ENCODE measurements at places on chromosomes 11 and 22.
A peak's percentile ranks its signal among the peaks of the same experiment; 100 is the strongest.

- no peak for DNase-seq
Measured at GRCh38 chr22:43554694-43555365, 143.0 kb downstream of the MPPED1 start.

DNA sequence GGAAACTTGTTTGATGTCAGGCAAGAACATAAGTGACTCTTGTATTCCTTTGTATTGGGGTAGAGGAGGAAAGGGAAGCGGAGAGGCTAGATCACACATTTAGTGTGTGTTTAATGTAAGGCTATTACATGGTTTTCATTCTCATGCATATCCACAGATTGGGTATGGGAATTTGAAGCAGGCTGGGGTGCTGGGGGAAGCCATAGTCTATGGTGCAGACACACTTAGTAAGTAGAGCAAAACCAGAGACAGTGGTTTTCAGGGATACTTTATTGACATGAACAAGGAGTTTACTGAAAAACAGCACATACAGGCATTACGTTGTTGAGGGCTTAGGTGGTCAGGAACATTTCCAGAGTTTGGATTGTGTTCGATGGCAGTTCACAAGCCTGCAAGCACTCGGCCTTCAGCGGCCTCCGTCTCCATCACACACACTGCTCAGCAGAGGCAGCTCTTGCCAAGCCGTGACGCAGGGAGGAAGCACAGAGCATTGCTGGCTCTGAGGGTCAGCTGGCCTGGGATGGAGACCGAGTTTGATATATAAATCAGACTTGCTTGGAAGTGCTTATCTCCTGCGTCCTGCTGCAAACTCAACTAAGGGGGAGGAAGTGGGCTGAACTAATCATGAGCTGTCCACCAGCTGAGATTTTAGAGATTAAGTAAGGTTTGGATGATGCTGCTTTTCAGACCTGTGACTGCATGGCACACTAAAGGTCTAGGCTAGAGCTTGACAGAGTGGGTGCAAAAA, 25.3 kb downstream of the SCN3B start:
- no peak for DNase-seq

DNA sequence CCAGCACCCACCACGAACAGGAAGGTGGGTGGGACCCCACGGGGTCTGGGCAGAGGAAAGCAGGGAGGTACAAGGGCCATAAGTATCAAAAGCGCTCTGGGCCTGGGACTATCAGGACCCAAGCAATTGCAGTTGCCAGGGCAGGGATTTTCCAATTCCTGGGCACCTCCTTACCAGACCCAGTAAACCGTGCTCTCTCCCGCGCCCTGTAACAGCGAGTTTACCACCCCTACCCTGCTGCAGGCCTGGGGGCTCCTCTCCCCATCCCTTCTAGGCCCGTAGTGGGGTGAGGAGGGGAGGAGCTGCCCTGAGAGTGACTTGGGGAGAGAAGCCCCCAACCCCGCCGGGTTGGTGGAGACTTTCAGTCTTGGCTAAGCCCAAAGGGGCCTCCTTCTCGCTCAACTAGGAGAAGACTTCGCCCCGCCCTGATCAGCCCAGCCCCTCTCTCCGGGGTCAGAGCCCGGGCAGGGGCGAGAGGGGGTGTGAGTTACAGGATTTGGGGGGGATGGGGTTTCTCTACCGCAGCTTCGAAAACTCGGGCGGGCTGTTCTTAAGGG, 5.4 kb downstream of the PAX6 start:
- DNase-seq: no peak

DNA sequence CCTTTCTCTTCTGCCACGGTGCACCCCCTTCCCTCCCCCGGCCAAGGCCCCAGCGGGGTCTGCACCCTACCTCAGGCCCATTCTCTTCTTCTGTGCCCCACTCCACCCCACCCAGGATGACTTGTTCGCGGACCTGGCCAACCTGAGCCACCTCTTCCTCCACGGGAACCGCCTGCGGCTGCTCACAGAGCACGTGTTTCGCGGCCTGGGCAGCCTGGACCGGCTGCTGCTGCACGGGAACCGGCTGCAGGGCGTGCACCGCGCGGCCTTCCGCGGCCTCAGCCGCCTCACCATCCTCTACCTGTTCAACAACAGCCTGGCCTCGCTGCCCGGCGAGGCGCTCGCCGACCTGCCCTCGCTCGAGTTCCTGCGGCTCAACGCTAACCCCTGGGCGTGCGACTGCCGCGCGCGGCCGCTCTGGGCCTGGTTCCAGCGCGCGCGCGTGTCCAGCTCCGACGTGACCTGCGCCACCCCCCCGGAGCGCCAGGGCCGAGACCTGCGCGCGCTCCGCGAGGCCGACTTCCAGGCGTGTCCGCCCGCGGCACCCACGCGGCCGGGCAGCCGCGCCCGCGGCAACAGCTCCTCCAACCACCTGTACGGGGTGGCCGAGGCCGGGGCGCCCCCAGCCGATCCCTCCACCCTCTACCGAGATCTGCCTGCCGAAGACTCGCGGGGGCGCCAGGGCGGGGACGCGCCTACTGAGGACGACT, 15.9 kb downstream of the RTN4RL2 start:
- DNase-seq: peak; percentile 53

- DNase-seq: no peak
Measured at GRCh38 chr11:125674210-125674609, 6.4 kb downstream of the ACRV1 start.

Data from inflammatory macrophage (primary cell).